Osteoblast (primary cell): ENCODE measurements at places on chromosomes 4 and X. TPM values are rescaled to one million over a fixed set of nuclear protein-coding genes. Genes with fewer than 3 reads are reported as not detected.

Gene FAM149A
- total RNA-seq: 3.3 and 12.7 TPM in 2 replicates

Gene MND1
- 1.4 and 2.7 TPM in 2 replicates for total RNA-seq

Gene ZFP92
- under 0.01 TPM in 1 of 2 replicates, not detected in the other for total RNA-seq

Gene SH2D1A
- total RNA-seq: not detected in 2 replicates

Gene ODAPH
- not detected in 2 replicates for total RNA-seq

Gene CFP
- 0.29 and 0.36 TPM in 2 replicates for total RNA-seq

Gene BEX2
- total RNA-seq: 2.4 and 4.3 TPM in 2 replicates

Gene BMX
- total RNA-seq: not detected in 2 replicates

Gene ZC4H2
- total RNA-seq: 8.0 and 11.6 TPM in 2 replicates

Gene SMIM10L2A
- total RNA-seq: under 0.01 and 0.29 TPM in 2 replicates

- no peak overlapping the region for H3K4me3 ChIP-seq
- DNase-seq: no peak
- no peak overlapping the region for H3K27ac ChIP-seq
- H3K36me3 ChIP-seq: no peaks in the 10 kb centered on the region
- peaks cover 4% of the 10 kb centered on the region for H3K4me1 ChIP-seq
Measured at GRCh38 chr4:152240232-152240631, 295.7 kb downstream of the FBXW7 start.

- H3K4me1 ChIP-seq: no peaks in the 10 kb centered on the region
- H3K36me3 ChIP-seq: no peaks in the 10 kb centered on the region
- no peak overlapping the region for H3K4me3 ChIP-seq
- peak; percentile 58 for DNase-seq
Measured at GRCh38 chrX:103656617-103657016, 27.8 kb downstream of the TCEAL1 start.

DNA sequence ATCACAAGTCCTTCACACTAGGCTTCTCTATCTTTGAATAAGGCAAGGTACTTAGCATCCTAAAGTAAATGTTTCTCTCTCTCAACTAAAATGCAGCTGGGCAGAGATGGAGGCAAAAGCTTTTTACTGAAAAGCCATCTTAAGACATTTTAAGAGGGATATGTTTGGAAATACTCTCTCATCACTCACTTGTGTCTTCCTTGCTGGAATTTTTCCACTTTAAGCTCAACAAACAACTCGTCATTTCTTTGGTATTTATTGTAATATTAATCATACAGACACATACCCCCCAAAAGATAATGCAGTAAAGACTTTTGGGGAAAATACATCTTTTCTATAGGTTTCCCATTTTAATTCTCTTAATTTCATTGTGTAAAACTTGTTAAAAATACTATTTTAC is 16.4 kb downstream of the MBNL3 start:
- peaks cover 8% of the 10 kb centered on the region for H3K27me3 ChIP-seq
- no peaks in the 10 kb centered on the region for H3K4me1 ChIP-seq
- DNase-seq: no peak
- H3K27ac ChIP-seq: no peak overlapping the region

DNA sequence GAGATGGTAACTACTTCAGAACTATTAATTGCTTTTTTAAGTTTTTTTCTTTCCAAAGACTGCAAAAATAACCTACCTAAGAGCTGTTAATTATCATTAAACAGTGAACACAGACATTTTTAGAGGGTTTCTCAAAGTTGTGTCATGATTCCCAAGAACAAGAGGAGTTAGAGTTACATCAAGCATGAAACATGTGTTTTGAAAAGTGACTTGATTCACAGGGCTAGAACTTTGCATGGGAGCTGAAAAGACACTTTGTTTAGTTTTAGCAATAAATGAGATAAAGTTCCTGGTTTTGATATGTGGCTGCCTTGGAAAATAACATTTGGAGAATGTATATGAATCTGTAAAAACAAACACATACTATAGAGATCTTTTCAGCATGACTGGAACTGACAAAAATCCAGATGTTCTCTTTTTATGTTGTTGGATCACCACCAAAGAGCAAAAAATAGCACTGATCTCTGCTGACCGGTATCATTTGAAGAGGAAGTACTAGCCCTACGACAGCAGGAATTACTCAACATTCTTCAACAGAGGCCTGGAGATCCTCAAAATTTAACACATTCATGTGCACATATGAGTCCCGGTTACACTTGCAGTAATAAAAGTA is 173.0 kb upstream of the PCDH18 start:
- DNase-seq: peak; percentile 34
- no peaks in the 10 kb centered on the region for H3K27me3 ChIP-seq
- peak overlapping the region; percentile 60 for H3K27ac ChIP-seq
- H3K4me1 ChIP-seq: peaks cover 6% of the 10 kb centered on the region
- no peaks in the 10 kb centered on the region for H3K36me3 ChIP-seq

GRCh38 chr4:73841243-73841925 is 4.9 kb downstream of the CXCL6 start:
- peaks cover 31% of the 10 kb centered on the region for H3K4me1 ChIP-seq
- no peak for DNase-seq
- H3K27me3 ChIP-seq: no peaks in the 10 kb centered on the region
- H3K27ac ChIP-seq: peak overlapping the region; percentile 3
- H3K36me3 ChIP-seq: no peaks in the 10 kb centered on the region

DNA sequence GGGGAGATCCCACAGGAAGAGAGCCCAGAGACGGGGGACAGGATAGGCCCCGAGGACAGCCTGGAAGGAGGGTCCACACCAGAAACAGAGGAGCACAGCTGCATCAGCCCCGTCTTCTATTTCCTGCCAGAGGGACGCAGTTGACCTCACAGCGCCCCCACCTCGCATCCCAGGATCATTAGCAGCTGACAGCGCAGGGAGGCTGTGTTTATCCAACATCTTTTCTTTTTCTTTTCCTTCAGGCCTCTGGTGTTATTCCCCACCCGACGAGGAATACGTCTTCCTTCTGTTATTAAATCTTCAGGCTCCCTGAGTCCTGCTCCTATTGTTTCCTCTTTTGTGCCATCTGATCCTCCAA is 75.4 kb downstream of the DCHS2 start:
- peak overlapping the region; percentile 69 for H3K4me3 ChIP-seq
- no peak for DNase-seq
- no peak overlapping the region for H3K27ac ChIP-seq
- H3K27me3 ChIP-seq: no peaks in the 10 kb centered on the region
